ENCODE measurements at places on chromosomes 11 and 22. TPM values are rescaled to one million over a fixed set of nuclear protein-coding genes. Genes with fewer than 3 reads are reported as not detected.

DNA sequence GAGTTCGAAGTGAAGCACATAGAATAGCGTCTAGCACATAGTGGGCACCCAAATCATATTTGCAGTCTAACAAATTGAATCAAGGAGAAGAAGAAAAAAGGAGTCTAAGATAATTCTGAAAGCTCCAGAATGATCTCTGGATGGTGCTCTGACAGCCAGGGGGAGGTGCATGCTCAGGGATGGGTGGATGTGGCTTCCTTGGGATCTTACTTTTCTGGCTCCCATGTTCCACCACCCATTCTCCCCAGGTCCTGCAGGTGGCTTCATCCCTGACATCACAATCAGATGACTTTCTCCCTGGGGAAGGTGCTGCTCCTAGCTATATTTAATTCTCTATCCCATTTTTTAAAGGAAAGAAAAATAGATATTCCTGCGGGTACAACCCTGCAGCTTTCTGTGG is 381.9 kb downstream of the CADM1 start:
- no peak for DNase-seq

The TXN2 gene
- total RNA-seq: 36.9 TPM

- no peak for DNase-seq
Measured at GRCh38 chr22:30832407-30832987, 136.1 kb downstream of the MORC2 start.

DNA sequence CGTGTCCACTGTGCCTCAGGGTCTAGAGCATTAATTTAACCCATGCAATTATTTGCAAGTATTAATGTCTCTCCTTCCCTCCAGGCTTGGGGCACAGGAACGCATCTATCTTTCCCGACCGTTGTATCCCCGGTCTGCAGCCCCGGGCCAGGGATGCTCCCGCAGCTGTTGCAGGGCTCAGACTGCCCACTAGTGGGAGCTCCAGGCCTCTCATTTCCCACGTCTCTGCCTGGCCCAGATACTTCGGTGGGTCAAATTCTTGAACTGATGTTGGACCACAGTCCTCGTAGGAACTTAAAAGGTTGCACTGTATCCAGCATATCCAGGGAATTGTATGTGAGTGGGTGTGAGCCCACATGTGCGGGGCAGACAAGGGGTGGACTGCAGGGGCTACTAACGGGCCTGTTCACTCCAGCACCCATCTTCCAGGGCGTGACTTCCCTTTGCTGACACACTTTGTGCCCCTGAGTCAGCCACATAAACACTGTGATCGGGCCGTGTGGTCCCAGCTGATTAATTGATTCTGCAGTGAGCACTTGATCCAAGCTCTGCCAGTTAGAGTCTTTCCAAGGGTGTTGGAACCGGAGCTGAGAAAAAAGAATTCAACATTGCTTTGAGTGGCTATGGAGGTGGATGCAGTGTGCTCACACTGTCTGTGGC is 451.3 kb downstream of the TBC1D22A start:
- peak; percentile 36 for DNase-seq

- DNase-seq: no peak
Measured at GRCh38 chr11:11391796-11392463, 38.9 kb upstream of the CSNK2A3 start.

DNA sequence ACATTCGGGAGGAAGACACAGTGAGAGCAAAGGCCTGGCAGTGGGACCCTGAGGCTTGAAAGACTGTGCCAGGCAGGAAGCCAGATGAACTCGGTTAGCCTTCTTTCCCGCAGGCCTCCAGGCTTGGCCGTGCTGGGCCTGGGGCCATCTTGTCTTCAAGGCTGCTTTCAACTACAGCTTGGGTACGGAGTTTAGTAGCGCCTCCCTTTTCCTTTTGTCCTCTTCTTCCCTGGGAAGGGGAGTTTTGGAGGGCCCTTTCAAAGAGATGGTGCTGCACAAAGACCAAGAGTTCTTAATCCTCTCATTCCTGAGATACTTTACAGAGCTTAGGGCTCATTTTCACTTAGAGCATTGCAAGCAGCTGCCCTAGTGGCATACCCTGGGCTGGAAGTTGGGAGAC is 87.5 kb downstream of the TP53I11 start:
- DNase-seq: no peak

GRCh38 chr11:26599425-26599824 is 27.4 kb upstream of the MUC15 start:
- DNase-seq: no peak

DNA sequence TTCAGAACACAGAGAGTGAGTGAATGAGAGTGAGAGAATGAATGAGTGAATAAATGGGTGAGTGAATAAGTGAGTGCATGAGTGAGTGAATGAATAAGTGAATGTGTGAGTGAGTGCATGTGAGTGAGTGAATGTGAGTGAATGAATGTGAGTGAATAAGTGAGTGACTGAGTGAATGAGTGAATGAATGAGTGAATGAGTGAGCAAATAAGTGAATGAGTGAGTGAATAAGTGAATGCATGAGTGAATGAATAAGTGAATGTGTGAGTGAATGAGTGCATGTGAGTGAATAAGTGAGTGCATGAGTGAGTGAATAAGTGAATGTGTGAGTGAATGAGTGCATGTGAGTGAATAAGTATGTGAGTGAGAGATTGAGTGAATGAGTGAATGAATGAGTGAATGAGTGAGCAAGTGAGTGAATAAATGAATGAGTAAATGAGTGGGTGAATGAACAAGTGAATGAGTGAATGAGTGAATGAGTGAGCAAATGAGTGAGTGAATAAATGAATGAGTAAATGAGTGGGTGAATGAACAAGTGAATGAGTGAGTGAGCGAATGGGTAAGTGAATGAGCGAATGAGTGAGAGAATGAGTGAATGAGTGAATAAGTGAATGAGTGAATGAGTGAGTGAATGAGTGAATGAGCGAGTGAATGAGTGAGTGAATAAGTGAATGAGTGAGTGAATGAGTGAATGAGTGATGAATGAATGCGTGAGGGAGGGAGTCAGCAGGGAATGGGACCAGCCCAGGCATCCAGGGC is 21.3 kb upstream of the MUC5B start:
- no peak for DNase-seq

GRCh38 chr11:47913529-47914244 is 65.5 kb upstream of the NUP160 start:
- no peak for DNase-seq

DNA sequence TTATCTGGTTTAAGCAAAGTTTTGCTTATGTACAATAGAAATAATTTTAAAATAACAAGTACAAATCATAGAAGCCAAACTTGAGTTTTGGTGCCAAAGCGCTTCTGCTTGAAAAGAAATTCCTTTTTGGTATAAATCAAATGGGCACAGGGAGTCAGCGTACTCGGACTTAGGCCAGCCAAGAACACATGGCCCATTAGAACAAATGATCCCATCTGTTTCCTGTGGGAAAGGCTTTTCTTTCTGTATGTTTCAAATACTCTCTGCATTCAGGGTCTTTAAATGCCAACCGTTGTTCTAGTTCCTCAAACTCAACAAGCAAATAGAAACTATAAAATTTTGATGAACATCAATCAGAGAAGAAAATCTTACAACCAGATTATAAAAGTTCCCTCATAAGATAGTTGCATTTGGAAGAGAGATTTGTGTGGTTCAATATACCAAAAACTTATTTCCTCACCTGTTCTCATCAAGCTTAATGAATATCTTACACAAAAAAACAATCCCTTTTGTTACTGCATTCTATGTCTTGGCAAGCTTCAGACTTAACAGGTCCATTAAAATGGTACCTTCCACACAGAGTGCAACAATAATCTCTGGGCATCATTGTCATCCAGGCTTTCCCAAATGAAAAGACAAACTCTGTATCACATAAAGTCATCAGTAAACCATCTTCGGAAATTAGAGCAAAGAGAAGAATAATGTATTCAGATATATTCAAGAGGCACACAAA is 739.8 kb upstream of the API5 start:
- DNase-seq: no peak

The GTSE1 gene
- total RNA-seq: 1.3 TPM

DNA sequence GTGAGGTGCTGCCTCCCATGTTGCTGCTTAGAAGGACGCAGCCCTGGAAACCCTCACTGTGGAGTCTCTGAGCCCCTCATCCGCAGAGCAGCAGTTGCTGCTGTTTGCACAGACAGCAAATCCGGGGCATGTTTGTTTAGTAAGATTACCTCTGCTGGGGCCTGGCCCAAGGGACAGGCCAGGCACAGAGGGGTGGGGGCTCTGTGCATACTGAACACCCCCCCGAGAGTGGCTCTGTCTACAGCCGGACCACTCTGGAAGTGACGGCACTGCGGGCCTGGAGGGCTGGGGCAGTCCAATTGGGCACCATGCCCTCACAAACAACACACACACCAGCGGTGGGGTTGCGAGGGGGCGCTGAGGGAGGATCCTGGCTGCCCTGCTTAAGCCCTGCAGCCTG is 22.9 kb upstream of the CCDC188 start:
- no peak for DNase-seq

DNA sequence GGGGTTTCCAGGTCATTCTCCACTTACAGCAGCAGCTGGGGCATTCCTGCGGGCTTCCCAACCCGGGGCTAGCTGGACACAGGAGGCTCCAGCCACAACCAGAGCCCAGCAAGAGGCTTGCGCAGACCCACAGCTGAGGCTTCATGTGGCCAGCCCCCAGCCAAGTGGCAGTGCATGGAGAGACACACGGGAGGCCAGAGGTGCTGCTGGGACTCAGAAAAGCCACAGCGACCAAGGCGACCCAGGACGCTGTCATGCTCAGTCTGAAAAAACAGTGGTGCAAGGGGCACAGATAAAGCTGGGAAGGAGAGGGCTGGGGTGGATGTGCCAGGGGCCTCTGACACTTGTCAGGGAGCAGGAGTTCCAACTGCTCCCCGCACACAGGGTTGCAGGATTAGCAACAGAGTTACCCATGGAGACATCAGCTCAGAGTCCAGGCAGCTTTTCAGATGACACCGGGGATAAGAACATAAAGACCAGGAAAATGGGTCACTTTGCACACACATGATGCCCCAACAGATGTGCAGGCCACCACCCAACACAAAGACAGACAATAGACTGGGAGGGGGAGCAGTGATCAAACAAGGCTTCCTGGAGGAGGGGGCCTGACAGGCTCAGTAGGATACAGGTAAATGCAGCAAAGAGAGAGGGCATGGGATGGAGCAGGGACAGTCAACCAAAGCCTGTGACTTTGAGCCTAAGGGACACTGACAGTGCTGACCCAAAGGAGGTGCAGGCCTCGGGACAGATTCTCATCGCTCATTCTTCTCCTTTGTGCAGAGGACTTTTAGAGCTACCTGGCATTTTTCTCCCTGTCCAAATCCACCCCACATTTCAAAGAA is 6.9 kb upstream of the NEAT1 start:
- no peak for DNase-seq

All from T-cell (primary cell).